ENCODE measurements at places on chromosomes 4 and X.

GRCh38 chrX:69024161-69024736 lies 141.0 kb downstream of the PJA1 start:
- DNase-seq, result no peak

GRCh38 chr4:129490516-129490915 lies 394.6 kb downstream of the C4orf33 start:
- no peak for DNase-seq

- DNase-seq, result no peak
Measured at GRCh38 chrX:71107762-71108360, 1.3 kb upstream of the CXorf65 start.

GRCh38 chrX:74272230-74272629 lies 31.8 kb upstream of the ZCCHC13 start:
- no peak for DNase-seq

DNA sequence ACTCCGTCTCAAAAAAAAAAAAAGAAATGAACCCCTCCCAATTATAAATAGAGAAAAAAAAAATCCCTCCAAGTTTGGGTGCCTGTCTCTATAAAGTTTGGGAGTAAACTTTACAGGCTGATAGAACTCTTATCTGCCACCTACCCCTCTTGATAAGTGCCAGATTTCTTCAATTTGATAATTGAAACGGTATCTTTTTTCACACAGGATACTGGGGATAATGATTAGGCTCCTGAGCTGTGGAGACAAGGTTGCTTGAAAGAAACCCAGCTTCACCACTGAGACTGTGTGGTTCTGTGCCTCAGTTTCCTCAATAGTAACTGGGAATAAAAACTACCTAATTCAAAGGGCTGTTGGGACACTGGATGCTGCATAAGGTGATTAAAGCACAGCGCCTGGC lies 606 bp downstream of the EFHC2 start:
- no peak for DNase-seq

- no peak for DNase-seq
Measured at GRCh38 chr4:179145746-179146525, 1703.7 kb upstream of the AGA start.

GRCh38 chrX:26445288-26445687 lies 229.3 kb downstream of the MAGEB5 start:
- no peak for DNase-seq

DNA sequence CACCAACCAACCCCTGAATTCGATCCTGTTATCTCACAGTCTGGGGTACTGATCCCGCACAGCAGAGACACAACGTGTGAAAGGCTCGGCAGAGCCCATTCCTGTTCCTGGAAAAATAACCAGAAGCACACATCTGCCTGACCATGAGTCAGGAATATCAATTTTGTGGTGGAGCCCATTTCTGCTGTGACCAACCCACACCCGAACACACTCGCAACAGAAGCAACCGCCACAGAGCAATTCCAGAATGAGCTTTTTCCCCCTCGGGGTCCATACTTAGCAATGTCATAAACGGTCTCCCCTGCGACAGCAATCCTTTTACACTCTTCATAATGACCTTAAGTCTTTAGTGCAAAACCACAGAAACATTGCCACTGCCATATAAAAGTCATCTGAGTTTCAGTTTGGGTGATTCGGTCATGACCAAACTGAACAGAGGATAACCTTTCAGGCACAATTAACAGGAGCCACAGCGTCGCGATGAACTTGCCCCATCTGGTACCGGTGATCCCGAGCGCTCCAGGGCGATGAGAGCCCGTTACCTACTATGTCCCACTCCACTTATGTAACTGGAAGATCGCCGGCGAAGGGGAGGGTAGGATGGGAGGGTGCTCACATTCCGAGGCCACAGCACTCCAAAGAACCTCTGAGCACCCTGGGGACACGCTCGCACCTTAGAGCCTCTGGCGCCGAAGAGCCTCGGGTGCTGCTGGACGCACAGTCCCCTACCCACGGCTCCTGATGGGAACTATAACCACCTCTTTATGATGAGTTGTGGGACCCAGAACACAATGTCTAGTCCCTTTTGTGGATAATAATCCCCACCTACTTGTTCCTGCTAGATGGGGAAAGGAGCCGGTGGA lies 1.1 kb downstream of the MECP2 start:
- no peak for DNase-seq

GRCh38 chr4:148740701-148741100 lies 298.5 kb upstream of the NR3C2 start:
- no peak for DNase-seq

DNA sequence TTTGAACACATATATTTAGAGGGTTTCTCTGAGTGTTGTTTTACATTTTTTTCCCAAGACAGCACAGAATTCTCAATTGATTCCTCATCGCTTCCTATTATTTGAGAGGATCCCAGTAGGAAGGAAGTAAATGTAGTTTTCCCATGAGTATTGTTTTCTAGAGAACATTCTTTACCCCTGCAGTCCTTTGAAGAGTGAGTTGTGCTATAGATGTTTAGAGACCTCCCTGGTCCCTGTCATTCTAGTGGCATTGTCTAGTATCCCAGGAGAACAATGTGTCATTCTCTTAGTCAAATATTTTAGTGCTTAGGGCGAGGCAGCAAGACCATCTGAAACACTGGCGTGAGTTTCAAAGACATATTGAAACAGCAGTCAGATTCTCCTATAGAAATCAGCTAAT lies 32.5 kb downstream of the SORBS2 start:
- no peak for DNase-seq

GRCh38 chrX:150094375-150094774 lies 156.1 kb upstream of the EOLA2 start:
- DNase-seq, result no peak

DNA sequence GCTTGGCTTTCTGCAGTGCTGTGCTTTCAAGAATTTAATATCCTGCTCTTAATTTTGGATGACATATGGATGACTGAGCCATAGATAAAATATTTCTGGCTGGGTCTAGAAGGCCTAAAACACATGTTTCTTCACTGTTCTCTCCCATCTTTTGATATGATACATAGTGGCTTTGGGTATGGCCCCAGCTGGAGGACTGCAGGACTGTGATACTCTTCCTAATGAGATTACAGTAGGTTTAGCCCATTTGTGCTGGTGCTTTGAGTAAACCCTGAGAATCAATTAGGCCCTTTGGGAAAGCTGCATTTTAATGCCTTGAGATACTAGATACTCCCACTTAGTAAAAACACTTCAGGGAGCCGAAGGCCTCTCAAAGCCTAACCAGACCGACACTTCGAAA lies 38.0 kb downstream of the KIT start:
- DNase-seq, result no peak

- no peak for DNase-seq
Measured at GRCh38 chr4:8691151-8691775, 98.7 kb downstream of the CPZ start.

All from T-helper 2 cell (primary cell).